ENCODE measurements at places on chromosomes 7 and 10. TPM values are rescaled to one million over a fixed set of nuclear protein-coding genes. Genes with fewer than 3 reads are reported as not detected.

STRIP2 gene
- 12.5 TPM for total RNA-seq

RADIL gene
- total RNA-seq: 5.8 TPM

GRCh38 chr10:95566136-95566535 lies 5.0 kb upstream of the SORBS1 start:
- DNase-seq: no peak

DNA sequence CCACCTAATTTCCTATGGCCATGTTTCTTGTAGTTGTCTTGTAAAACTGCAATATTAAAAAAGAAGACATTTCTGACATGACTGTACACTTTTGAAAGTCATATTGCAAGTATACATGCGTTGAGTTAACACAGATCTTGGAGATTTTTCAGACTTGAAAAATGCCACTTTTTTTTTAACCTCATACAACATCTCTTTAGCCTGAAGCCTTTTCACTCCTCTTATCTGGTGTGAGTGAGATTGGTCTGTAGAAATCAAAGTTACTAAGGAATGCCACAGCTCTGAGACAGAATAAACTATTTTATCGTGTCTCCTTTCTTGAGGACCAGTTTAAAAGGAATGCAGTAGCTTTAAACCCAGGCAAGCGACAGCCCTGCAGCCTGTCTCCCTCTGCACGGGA lies 43.9 kb upstream of the NEUROD6 start:
- no peak for DNase-seq

- no peak for DNase-seq
These were observed 2.3 kb downstream of the INPP5A start for GRCh38 chr10:132539894-132540293.

DNA sequence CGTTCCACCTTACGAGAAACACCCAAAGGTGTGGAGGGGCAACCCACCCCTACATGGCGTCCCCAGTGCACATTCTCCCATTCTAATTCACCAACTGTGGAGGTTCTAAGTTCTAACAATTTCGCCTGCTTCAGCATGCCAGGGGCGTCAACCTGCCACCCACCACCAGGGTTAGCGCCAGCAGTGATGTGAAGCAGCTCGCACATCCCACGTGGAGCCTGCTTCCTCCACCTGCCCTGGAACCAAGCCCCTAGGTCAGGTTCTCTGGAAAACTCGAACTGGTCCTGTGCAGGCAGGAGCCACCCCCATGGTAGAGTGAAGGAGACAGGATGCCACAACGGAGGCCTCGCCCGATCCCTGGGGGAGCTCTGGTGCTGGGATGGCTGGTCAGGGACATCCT lies 33.3 kb upstream of the FXYD4 start:
- no peak for DNase-seq

DNA sequence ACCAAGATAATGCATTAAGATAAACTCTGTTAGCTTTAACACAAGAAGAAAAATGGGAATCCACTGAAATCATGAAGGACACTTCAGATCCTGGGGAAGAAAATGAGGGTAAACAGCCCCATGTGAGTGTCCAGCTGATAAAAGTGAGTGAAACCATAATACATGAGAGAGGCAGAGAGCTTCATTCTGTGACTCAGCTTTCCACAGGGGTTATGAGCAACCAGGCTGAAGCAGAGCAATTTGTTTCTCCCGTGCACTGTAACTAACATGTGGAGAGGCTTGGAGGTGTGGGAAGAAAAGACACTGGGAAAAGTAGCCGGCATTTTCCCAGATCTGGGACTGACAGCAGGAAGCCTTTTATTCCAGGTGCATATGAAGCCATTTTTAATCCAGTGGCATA lies 971.7 kb downstream of the ANKRD7 start:
- DNase-seq: no peak

SPDYE5 gene
- total RNA-seq: not detected

GRCh38 chr10:43225004-43225786 lies 41.7 kb downstream of the RASGEF1A start:
- DNase-seq: no peak

GRCh38 chr10:95440756-95441546 lies 120.2 kb downstream of the SORBS1 start:
- no peak for DNase-seq

DNA sequence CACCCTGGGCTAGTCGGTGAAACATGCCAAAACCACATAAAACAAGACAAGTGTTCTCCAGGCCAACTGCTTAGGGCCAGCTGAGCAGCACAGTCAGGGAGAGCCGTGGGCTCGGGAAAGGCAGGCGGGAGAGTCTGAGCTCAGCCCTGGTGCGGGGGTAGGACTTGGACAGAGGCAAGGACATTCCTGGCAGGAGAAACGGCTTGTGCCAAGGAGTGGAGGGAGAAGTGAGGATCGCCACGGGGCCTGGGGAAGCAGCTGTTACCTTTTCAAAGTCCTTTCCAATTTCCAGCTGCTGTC lies 4.2 kb downstream of the ELN start:
- DNase-seq: no peak

TRPV5 gene
- not detected for total RNA-seq

- DNase-seq: no peak
These were observed 1.9 kb upstream of the KPNA7 start for GRCh38 chr7:99209781-99210180.

DNA sequence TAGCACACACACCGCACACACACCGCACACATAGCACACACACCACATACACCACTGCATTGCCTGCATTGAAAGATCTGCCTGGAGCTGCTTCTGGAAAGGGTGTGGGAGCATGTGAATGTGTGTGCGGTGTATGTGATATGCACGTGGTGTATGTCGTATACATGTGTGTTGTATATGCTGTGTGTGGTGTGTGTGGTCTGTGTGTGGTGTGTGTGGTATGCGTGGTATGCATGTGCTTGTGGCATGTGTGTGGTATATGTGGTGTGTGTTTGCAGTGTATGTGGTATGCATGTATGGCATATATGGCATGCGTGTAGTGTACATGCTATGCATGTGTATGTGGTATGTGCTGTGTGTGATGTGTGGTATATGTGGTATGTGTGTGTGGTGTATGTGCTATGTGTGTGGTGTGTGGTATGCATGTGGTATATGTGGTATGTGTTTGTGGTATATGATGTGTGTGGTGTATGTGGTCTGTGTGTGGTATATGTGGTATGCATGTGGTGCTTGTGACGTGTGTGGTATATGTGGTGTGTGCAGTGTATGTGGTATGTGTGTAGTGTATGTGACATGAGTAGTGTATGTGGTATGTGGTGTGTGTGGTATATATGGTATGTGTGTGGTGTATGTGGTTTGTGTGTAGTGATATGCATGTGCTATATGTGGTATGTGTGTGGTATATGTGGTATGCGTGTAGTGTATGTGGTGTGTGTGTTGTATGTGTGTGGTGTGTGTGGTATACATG lies 176.2 kb downstream of the WDR37 start:
- no peak for DNase-seq

IL6 gene
- not detected for total RNA-seq

GRCh38 chr10:103872137-103872931 lies 17.0 kb upstream of the SH3PXD2A start:
- DNase-seq: no peak
